ENCODE measurements at places on chromosomes 6 and 20.

GRCh38 chr6:135703621-135704020, 147.9 kb upstream of the PDE7B start:
- DNase-seq = peak; percentile 38

GRCh38 chr6:3325210-3325609, 66.5 kb downstream of the PSMG4 start:
- DNase-seq = peak; percentile 36

DNA sequence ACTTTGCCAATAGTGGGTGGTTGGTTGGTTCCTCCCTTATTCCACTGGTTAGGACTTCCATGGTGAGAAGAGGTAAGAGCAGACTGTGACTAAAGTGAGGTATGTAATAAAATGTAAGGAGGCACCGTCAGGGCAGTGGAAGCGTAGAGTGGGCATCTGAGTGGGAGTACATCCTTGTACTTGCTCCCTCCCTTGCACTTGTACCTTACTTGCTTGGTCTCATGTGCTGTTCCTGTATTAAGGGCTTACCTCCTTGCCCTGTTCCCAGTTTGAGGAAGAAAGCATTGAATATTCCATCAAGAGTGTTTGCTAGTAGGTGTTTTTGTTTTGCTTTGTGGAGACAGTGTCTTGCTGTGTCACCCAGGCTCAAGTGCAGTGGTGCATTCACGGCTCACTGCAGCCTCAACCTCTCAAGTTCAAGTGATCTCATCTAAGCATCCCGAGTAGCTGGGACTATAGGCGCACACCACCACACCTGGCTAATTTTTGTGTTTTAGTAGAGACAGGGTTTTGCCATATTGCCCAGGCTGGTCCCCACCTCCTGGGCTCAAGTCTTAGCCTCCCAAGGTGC, 25.5 kb downstream of the AMD1 start:
- no peak for DNase-seq

- DNase-seq = no peak
Observed at GRCh38 chr6:106154326-106154725, 68.2 kb downstream of the PRDM1 start.

- no peak for DNase-seq
Observed at GRCh38 chr6:80251321-80251720, 144.8 kb downstream of the BCKDHB start.

GRCh38 chr6:79755967-79756366, 124.8 kb downstream of the SH3BGRL2 start:
- no peak for DNase-seq

DNA sequence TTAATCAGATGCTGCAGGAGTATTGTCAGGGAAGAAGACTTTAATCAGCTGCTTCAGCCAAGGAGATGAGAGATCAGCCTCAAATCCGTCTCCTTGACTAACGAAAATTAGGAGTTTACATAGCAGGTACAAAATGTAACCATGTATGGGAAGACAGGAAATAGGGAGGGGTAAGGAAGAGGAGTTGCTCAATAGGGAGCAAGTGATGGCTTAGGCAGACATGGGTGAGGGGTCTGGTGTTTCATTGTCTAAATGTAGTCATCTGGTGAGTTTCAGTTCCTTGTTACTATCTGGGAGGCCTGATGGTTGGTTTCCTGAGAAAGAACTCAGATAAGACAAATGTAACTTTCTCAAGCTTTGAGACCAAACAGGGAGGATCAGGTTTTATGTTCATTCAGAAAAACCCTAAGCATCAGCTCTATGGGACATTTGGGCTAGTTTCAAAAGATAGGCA, 217.3 kb upstream of the SULF2 start:
- DNase-seq = peak; percentile 58

DNA sequence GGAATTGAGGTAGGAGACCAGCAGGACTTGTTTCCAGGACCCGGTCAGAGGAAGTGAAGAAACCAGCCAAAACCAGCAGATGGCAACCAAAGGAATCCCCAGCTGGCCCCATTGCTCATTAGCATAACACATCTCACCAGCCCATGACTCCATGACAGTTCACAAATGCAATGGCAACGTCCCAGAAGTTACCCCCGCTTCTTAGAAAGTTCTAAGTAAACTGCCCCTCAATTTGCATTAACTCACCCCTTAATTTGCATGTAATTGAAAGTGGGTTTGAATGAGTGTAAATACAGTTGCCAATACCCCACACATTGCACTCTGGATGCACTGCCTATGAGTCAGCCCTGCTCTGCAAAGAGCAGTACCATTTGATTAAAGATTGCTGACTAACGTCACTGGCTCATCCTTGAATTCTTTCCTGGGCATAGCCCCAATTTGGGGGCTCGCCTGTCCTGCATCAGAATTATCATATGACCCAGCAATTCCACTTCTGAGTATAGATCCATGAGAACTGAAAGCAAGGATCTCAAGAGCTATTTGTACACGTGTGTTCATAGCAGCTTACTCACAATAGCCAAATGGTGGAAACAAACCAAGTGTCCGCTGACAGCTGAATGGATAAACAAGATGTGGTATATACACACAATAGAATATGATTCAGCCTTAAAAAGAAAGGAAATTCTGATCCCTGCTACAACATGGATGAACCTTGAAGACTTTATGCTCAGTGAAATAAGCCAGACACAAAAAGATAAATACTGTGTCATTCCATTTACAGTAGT, 36.4 kb downstream of the MYLK4 start:
- DNase-seq = peak; percentile 40

GRCh38 chr6:66731310-66731709, 1024.3 kb upstream of the EYS start:
- no peak for DNase-seq

DNA sequence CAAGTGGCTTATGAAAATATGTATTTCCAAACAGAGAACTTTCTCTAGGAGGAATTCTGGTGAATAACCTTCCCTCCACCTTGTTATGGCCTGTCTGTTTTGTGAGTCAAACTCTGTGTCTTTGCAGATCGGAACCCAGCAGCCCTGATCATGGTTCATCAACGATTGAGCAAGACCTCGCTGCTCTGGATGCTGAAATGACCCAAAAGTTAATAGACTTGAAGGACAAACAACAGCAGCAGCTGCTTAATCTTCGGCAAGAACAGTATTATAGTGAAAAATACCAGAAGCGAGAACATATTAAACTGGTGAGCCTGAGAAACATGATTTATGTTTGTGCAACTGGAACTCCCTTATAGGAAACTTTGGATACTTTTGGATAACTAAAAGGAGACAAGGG, 294.5 kb upstream of the PLCB4 start:
- DNase-seq = no peak

DNA sequence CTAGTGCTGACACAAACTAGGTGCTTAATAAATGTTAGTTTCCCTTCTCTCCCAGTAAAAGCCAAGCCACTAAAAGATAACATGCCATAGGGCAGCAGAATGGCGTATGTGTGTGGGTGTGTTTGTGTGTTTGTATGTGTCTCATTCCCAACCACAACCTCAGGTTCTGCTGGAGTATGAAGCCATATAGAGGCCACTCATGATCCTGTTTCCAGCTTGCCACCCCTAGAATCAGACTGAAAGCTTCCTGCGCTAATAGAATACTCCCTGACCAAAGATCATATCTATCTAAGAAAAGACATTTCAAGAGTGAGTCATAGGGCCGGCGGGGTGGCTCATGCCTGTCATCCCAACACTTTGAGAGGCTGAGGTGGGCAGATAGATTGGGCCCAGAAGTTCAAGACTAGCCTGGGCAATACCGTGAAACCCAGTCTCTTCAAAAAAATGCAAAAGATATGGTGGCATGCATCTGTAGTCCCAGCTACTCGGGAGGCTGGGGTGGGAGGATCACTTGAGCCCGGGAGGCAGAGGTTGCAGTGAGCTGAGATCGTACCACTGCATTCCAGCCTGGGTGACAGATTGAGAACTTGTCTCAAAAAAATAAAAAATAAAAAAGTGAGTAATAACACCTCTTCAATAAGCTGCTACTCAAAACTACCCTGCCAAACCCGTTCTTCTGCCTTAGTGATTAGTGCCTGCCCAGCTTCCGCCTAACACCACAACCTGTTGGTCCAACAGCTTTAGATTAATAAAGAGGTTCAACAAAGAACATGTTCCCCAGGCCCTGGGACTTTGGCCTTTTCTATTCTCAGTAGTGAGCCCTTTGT, 11.8 kb upstream of the SNRPC start:
- DNase-seq = peak; percentile 20

GRCh38 chr6:1176567-1176966, 135.3 kb upstream of the FOXQ1 start:
- DNase-seq = no peak

- DNase-seq = no peak
Observed at GRCh38 chr6:110831405-110831804, 16.1 kb upstream of the CDK19 start.

- DNase-seq = no peak
Observed at GRCh38 chr20:17867131-17867925, 101.3 kb downstream of the SNX5 start.

- no peak for DNase-seq
Observed at GRCh38 chr6:155429321-155429893, 26.2 kb downstream of the NOX3 start.

DNA sequence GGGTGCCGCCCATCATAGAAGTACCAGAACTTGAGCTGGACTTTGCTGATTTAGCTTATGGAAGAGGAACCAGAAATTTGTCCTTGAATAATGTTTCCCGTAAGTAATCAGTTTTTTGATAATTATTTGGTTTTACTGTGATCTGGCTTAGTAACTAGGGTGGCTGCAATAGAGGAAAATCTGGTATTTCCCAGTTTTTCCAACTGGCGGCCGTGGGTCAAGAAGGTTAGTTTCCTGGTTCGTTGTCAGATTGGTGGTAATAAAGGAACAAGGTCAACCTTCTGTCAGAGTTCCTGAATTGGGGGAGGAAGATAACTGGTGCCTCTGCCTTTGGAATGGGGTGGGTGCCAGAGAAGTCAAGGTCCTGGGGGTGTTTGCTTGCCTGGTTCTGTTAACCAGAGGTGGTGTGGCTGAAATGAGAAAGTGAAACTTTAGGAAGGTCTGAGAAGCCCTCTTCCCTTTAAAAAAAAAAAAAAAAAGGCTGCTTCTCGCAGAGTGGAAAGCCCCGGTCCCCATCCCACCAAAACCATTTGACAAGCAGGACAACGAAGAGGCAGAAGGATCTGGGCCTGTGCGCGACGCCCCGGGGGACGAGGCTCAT, at the start of gene CALHM6:
CALHM6 (plus strand) TSS at position 45 of the 601 bp plus-strand sequence; CDS start at position 600, 555 bp downstream.
- DNase-seq = no peak

GRCh38 chr6:109315341-109316110, 66.7 kb downstream of the CD164 start:
- no peak for DNase-seq

Measured in suppressor macrophage (primary cell).